Left kidney (tissue), 8 donors: ENCODE measurements at places on chromosomes 12 and 14. TPM values are rescaled to one million over a fixed set of nuclear protein-coding genes. Genes with fewer than 3 reads are reported as not detected.
A peak's percentile ranks its signal among the peaks of the same experiment; 100 is the strongest.

- DNase-seq, result peak; percentile 77
Measured at GRCh38 chr14:73718418-73719251, 4.5 kb upstream of the PNMA1 start.

TESPA1 gene
- polyA plus RNA-seq, result 0.18 TPM

DNA sequence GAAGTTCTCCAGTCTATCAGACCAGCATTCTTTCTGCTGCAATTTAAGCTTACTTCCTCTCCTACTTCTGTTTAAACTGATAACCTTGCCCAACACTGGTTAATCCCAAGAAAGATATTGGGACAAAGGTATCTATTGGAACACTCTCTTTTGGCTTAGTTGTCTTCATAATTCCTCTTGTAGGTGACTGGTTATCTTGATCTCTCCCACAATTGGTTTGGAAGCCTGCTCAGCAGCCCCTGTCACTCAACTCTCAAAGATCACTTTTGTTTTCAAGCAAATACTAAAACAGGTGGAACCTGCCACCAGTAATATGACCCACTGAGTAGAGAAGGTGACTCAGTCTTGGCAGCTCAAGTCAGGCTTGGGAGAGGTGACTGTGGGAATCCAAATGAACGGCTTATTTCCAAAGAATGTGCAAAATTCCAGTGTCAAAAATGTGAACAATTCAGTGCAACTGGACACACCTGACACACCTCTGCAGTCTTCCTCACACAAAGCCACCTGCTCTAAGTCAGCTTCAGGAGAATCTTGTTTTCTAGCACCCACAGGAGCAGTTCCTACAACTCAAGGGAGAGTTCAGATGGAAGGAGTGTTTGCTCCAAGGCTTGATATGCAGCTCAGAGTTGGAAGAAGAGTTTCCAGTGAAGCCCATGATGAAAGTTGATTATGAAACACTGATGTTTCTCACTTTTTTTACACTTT, 83.2 kb upstream of the SLC38A2 start:
- no peak for DNase-seq

- no peak for DNase-seq
Measured at GRCh38 chr12:51900323-51900889, 6.9 kb upstream of the ACVRL1 start.

- DNase-seq, result no peak
Measured at GRCh38 chr12:23921099-23921856, 28.2 kb downstream of the SOX5 start.

LHX5 gene
- polyA plus RNA-seq, result not detected

GRCh38 chr12:52305921-52306705, 14.8 kb upstream of the KRT81 start:
- DNase-seq, result no peak

GRCh38 chr14:72810201-72810600, 83.7 kb downstream of the DPF3 start:
- no peak for DNase-seq

P2RX4 gene
- 30.4 TPM for polyA plus RNA-seq

DNA sequence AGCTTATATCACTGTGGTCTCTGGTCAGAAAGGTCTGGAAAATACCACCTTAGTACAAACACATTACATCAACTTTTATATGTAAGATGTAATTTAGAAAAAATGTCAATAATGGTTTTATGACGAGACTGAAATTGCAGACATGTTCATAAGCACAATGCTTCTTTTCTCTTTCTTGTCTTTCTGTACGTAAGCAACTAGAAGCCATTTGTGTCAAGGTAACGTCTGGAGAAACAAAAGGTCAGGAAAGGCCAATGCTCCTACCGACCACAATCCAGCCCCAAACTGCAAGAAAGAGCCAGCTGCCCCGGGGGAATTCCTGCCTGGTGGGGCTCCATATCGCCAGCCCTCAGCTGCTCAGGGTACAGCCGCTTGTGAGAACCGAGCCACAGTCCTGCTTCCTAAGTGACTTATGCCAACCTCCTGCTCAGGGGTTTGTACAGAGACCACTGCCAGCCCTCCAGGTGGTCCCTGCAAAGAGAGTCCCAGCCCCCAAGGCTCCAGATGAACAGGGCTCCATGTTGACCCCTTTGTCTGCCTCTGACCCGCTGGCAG, 6.3 kb downstream of the ZNF839 start:
- DNase-seq, result no peak

GRCh38 chr14:92387578-92387977, 64.6 kb downstream of the SLC24A4 start:
- DNase-seq, result no peak

DNA sequence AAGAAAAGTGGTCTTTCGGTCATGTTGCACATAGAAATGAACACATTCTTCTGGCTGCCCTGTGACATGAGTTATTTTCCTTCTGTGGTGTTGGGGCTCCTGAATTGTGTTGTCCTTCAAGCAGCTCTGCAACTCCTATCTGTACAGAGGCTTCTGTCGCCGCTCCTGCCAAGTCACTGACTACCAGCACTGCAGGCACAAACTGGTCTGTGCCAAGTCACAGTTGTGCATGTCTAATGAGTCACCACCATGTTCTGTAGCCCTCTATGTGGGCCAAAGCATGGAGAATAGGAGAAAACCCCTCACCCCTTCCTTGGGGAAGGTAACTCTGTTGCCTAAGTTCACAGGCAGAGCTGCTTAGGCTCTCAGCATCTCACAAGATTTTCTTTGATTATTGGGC, 283.3 kb downstream of the RPL10L start:
- DNase-seq, result no peak

PRH2 gene
- 0.50 TPM for polyA plus RNA-seq

REP15 gene
- polyA plus RNA-seq, result 2.7 TPM

DNA sequence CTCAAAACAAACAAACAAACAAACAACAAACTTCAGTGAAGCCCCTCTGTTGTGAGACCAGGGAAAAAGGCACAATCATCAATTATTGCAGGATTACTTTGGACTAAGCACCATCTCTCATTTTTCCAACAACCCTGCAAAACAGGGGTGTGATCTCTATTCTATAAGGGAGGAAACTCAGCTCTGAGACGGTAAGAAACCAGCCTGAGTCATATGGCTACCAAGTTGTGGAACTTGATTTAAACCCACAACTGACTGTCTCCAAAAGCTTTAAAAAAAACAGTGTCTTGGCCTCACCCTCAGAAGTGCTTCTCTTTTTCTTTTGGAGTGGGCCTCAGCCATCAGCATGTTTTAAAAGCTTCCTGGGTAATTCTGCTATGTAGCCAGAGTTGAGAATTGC, 49.8 kb downstream of the RIN3 start:
- DNase-seq, result no peak

AQP6 gene
- 21.1 TPM for polyA plus RNA-seq

SLC5A8 gene
- polyA plus RNA-seq, result 33.1 TPM

DNA sequence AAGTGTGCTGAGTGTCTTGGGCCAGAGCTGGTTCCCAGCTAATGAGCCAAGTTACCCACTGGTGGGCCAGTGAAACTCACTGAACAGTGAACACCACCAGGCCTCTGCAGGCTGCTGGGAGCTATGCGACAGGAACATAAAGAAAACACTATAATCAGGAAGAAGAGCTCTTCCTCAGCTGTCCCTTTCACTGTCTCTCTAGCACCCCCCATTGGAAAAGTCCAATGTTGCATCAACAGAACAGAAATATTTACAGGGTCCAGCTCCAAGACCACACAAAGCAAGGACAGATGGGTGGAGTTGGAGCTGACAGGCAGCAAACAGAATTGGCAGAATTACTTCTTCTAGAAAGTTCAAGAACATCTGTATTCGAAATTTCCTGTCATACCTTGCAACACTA, 903.6 kb upstream of the TMEM132C start:
- no peak for DNase-seq

GRCh38 chr12:41532072-41532471, 344.0 kb downstream of the PDZRN4 start:
- no peak for DNase-seq

DNA sequence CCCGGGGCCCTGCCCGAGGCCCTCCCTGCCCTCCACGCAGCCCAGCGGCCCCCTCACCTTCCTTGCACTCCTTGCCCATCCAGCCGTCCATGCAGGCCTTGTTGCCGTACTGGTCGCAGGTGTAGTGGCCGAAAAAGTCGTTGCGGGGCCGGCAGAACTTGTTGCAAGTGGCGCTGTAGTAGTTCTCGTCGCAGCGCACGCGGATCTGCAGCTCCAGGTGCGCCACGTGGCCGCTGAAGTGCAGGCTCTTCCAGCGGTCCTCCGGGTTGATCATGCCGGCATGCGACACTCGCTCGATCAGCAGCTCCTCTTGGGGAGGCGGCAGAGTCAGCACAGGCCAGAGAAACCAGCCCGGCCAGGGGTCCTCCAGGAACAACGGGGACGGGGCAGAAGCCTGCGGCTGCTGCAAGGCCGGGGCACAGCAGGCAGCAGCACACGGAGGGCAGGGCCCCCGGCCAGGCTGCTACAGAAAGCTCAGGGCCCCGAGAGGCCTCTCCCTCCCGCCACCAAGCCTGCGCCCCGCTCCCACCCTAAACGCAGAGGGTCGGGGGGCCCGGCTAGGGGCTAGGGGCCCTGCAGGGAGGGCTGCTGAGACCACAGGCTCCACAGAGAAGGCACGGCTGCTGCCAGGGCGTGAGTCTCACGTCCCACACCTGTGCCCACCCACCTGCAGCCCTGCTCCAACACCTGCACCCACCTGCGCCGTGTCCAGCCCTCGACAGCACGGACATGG, 12.7 kb downstream of the JAG2 start:
- DNase-seq, result no peak

GRCh38 chr14:53609009-53609408, 347.6 kb downstream of the BMP4 start:
- DNase-seq, result no peak

DNA sequence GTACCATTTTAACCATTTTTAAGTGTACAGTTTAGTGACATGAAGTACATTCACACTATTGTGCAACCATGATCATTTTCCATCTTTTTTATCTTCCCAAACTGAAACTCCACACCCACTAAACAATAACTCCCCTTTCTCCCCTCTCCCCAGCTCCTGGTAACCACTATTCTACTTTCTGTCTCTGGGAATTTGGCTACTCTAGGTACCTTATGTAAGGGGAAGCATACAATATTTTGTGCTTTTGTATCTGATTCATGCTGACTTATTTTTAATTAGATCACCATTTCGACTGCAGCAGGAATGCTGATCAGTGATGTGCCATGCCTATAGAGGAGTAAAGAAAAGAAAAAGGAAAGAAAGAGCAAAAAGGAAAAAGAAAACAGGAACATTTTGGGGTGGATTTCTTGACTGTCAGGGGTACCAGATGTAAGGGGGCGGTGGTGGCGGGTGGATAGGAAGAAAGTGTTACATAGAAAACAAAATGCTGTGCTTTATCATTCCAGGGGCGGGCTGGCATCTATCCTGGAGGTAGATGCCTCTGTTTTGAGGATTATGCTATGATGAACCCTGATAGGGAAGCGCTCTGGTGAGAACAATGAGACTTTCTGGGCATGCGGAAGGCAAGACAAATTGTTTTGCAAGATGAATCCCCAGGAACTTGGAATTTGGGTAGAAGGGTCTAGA, 45.2 kb upstream of the CTDSP2 start:
- no peak for DNase-seq

- no peak for DNase-seq
Measured at GRCh38 chr14:71242237-71242748, 335.0 kb downstream of the PCNX1 start.

- no peak for DNase-seq
Measured at GRCh38 chr12:105769486-105769885, 369.3 kb downstream of the NUAK1 start.

HOXC12 gene
- polyA plus RNA-seq, result not detected

DNA sequence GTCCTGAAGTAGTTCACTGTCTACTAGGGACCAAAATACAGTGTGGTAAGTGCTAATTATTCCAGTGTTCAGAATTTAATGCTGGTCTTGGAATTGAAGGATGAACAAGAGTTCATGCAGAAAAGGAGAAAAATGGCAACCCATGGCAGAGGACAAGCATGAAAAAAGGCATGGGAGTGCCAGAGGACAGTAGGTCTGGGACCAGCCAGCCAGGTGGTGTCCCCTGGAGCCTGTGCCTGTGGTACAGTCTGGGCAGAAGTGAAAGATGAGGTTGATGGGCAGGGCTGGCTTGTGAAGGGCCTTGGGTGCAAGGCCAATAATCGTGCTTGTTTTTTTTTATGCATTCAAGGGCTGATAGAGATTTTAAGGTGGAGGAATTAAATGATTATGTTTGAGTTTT, 21.0 kb downstream of the C12orf75 start:
- no peak for DNase-seq

DNA sequence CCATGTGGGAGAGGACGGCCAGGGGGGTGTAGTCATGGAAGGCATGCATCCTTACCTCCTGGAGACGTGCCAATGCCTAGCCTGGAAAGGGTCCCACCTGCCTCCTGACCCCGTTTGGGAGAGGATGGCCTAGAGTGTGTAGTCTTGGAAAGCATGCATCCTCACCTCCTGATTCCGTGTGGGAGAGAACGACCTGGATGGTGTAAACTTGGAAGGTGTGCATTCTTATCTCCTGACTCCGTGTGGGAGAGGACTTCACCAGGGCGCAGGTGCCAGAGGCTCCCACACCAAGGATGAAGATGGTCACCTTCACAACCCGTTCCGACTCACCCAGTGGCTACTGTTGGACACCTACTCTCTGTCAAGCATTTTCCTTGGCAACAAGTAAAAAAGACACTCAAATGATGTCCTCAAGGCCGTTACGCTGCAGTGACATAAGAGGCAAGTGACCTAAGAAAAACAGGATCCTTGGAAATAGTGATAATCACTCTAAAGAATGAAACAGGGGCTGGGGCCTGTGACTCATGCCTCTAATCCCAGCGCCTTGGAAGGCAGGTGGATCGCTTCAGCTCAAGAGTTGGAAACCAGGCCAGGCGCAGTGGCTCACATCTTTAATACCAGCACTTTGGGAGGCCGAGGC, 37.5 kb upstream of the FZD10 start:
- DNase-seq, result no peak

C3AR1 gene
- 3.6 TPM for polyA plus RNA-seq

DNA sequence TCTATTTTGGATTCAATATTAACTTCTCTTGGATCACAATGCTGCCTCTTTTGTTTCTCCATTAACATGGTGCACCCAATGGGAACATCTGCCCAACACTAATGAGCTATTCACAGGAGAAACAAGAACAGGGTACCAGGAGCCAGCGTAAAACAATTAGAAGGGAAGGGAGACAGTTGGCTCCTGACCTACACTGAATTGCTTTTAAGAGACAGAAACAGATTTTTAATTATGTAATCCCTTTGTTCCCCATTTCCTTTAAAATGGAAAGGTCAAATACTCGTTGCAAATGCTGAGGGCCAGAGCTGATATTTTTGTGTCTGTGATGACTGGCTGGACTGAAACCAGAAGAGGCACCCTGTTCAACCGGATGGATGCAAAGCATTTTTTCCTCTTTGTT, 108.3 kb downstream of the SEC23A start:
- no peak for DNase-seq

NOXRED1 gene
- polyA plus RNA-seq, result 4.0 TPM

- no peak for DNase-seq
Measured at GRCh38 chr12:113409462-113410124, 5.9 kb upstream of the SDS start.

GRCh38 chr12:124352839-124353238, 57.9 kb downstream of the RFLNA start:
- DNase-seq, result no peak

GRCh38 chr14:72315714-72316113, 383.5 kb downstream of the RGS6 start:
- no peak for DNase-seq

STAC3 gene
- polyA plus RNA-seq, result 9.2 TPM

GRCh38 chr12:108265505-108265904, 73.6 kb downstream of the CMKLR1 start:
- DNase-seq, result no peak
